Activated CD4-positive, alpha-beta T cell treated with anti-CD3 and anti-CD28 coated beads, Interleukin-2, amount 50 U/mL, for 24 hours (primary cell): ENCODE measurements at places on chromosomes 1 and 21.

DNA sequence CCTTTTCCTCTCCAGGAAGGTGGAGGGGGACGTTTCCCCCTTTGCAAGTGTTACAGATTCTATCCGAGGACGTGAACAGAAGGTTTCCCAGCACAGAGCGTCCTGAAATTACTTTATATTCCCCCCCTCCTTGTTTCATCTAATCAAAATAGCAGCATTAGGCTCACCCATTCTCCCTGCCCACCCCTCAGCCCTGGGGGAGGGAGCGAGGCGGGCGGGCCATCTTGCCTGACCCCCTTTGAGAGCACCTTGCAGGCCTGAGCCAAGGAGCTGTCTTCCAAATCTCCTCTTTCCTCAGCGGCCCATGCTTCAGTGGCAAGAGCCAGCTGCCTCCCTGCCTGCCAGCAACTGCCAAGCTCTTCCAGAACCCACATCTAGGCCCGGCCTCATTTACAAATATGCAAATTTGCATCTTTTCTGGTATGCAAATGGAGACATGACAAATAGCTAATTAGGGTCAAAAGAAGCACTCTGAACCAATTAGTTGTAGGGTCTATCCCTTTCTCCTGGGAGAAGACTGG is 69.1 kb upstream of the POU3F1 start:
- no peak for DNase-seq

GRCh38 chr1:47705517-47706130 is 267.8 kb downstream of the FOXD2 start:
- no peak for DNase-seq

DNA sequence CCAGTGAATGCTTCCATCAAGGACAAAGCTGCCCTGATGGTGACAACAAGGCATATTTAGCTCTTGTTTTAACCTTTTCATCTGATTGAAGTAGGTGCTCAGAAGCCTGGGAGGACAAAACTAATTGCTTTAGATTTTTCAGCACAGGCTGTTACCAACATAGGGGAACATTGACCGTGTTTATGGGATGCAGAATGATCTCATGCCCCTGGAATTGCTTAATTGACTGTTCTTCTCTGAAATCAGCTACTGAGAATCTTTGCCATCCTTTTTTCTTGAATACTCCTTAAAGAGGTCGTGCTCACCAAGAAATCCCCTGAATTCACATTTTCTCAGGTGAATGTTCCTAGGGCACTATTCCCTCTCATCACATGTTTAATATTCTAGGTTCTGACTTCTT is 95.9 kb upstream of the CCDC190 start:
- DNase-seq = no peak

DNA sequence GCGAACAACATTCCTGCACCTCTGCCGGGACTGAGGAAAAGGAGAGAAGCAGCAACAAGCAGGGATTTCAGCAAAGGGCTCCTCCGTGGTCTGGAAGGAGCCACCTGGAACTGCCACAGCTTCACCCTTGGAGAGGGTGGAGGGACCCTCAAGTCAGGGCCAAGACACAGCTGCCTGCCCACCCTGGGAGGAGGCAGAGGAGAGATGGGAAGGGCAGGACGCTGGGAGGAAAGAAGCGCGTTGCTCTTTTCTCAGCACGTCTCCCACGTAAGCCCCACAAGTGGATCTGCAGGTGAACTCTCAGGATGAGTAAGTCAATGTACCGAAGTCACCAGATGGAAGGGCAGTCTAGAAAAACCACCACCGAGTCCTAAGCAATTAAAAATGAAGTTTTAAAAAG is 39.6 kb downstream of the SLC19A1 start:
- no peak for DNase-seq

GRCh38 chr1:31216016-31216415 is 23.7 kb downstream of the NKAIN1 start:
- DNase-seq = no peak

GRCh38 chr1:228457017-228457395 is 30.2 kb upstream of the RNF187 start:
- DNase-seq = no peak

GRCh38 chr1:38129473-38129872 is 82.9 kb upstream of the POU3F1 start:
- no peak for DNase-seq
